ENCODE measurements at places on chromosomes 11 and 22.

DNA sequence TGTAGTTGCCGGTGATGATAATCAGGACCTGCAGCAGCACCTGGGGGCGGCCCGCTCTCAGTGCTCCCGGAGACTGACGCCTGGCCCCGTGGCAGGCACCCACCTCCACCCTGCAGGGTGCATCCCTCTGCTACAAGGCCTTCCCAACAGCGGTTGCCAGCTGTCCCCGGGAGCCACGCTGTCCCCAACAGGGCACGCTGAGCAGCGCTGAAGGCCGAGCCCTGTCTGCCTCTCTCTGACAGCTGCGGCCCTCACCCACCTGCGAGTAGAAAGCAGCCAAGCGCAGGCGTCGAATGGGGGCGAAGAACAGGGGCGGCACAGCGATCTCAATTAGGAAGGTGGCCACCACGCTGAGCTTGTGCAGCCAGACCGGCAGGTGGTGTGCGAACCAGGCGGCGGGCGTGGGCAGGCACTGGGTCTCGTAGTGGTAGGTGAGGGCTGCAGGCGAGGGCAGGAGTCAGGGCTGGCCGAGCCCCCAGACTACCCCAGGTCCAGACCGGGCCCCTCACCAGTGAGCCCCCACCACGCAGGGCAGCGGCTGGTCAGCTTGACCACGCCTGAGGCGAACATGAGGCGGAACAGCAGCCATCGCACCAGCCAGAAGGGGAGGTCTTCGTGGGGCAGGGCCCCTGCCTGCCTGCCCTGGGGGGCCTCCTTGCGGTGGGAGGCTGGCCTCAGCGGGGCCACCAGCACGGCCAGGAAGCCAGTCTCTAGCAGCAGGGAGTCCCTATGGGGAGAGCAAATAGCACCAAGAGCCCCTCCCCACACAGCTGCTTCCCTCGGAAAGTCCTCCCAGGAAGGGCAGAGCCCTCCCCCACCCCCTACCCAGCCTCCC lies 1.5 kb downstream of the LMF2 start:
- DNase-seq = no peak

- no peak for DNase-seq
Observed at GRCh38 chr22:27331526-27332281, 469.9 kb downstream of the MN1 start.

DNA sequence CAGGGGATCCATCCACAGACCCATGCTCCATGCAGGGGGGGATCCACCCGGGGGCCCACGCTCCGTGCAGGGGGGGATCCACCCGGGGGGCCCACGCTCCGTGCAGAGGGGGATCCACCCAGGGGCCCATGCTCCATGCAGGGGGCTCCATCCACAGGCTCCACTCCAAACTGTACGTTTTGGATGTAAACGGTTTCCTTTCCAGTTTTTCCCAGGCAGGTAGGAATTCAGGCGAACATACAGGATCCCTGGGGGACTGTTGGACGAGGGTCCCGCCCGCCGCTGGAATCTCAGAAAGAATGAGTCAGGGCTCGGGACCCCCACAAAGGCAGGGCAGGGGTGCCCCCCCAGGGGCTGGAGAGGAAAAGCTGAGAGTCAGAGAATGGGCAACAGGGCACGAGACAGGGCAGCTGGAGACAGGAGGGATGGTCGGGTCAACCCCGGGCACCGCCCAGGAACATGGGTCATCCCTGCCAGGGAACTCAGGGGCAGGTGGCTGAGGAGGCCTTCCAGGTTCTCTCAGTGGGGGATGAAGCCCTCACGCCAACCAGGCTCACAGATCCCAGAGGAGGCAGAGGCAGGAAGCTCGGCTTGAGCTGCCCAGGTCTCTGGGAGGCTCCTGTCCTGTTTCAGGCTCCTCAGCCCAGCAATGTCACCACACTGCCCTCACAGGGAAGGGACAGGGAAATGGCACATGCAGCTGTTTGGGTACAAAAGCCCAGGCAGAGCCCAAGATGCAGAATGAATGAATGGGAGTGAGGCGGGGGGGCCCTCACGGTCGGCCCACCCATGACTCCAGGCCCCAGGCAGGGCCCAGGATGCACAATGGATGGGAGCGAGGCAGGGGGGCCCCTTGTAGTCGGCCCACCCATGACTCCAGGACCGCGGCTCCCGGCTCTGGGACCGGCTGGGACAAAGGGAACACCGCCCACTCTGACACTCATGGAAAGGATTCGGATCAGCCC lies 200.2 kb downstream of the BRD1 start:
- DNase-seq = no peak

DNA sequence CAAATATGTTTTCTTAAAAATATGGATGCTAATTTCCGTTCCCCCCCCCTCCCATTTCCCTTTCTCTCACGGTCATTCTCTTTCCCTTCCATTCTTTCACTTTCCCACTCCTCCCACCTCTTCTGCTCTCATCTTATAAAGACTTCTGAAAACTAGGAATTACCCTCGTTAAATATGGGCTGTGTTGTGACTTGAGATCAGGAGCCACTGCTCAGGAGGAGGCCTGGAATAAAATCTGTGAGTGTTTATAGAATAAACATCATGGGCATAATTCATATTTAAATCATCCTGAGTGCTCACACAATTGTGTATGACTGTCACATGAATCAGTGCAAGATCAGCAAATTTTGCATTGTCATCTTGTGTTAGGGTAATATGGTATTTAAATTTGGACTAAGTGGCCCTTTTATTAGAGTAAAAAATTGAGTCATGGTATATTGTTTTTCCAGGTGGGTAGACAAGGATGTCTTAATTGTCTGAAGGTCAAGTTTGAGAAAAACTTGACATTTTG lies 208.0 kb downstream of the DDX10 start:
- DNase-seq = no peak

DNA sequence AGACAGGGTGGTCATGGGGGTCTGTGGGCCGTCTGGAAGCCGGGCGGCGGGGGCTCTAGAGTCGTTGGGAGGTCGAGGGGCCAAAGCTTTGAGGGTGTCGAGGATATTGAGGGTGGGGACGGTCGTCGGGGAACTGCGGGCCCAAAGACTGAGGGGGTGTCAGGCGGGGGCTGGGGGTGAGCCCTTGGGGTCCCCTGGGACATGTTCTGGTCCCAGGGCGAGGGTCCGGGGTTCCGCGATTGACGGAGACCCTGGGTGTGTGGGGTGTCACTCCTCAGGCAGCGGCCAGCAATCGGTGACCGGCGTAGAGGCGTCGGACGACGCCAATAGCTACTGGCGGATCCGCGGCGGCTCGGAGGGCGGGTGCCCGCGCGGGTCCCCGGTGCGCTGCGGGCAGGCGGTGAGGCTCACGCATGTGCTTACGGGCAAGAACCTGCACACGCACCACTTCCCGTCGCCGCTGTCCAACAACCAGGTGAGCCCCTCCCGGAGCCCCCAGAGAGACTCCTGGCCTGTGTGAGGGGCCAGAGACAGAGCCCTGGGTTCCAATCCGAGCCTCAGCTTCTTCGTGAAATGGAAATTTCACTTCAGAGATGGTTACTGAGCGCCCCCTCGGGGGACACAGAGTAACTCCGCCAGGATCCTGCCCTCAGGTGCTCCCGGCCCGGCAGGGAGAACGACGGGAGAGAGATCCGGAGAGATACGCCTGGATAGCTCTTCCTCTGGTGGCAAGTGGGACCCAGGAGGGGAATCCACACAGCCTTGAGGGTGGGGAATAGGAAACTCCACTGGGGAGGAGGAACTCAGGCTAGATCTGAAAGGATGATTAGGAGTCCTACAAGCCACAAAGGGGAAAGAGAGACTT lies 714 bp downstream of the SDF2L1 start:
- DNase-seq = no peak

DNA sequence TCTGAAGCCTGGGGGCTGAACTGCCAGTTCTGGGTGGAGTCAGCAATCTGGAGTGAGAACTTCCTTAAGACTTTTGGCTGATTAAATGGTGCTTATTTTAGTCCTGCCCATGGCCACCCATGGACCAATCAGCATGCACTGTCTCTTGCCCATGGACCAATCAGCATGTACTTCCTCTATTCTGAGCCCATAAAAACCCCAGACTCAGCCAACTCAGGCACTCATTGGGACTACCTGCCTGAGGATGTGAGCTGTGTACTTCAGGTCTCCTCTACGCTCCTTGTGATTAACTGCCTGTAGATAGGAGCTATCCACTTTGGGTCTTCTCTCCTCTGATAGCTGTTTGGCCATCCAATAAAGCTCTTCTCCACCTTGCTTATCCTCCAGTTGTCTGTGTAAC lies 342.3 kb upstream of the CCDC179 start:
- DNase-seq = no peak

GRCh38 chr11:13576995-13577394 lies 81.2 kb upstream of the PTH start:
- no peak for DNase-seq

GRCh38 chr11:60098508-60098907 lies 10.0 kb downstream of the MS4A2 start:
- no peak for DNase-seq

- no peak for DNase-seq
Observed at GRCh38 chr11:103055221-103055890, 36.6 kb downstream of the DCUN1D5 start.

DNA sequence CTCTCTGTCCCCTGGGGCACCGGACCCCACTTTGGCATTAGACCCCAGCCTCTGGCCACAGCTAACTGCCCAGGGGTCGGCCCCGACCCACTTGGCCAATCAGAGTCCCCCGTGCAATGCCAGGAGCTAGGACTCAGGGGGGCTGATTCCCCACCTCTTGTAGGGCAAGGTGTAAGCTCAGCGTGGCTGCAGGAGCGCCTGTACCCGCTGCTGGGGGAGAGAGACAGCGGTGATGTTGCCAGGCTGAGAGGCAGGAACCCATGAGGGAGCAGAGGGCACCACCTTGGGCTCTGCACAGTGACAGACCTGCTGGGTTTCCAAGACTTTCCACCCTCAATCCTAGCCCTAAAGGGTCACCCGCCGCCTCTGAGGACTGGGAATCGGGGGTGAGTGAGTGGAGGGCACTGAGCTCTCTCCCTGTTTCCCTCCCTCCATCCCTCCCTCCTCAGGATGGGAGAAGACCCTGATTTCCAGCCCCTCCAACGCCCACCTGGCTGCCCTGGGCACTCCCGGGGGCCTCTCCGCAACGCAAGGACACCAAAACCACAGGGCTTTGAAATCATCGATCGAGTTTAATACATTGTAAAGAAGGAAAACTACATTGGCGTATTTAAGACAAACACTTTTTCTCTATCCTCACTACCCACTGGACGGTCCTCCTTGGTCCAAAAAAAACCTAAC lies 128.4 kb downstream of the ARHGAP8 start:
- no peak for DNase-seq

DNA sequence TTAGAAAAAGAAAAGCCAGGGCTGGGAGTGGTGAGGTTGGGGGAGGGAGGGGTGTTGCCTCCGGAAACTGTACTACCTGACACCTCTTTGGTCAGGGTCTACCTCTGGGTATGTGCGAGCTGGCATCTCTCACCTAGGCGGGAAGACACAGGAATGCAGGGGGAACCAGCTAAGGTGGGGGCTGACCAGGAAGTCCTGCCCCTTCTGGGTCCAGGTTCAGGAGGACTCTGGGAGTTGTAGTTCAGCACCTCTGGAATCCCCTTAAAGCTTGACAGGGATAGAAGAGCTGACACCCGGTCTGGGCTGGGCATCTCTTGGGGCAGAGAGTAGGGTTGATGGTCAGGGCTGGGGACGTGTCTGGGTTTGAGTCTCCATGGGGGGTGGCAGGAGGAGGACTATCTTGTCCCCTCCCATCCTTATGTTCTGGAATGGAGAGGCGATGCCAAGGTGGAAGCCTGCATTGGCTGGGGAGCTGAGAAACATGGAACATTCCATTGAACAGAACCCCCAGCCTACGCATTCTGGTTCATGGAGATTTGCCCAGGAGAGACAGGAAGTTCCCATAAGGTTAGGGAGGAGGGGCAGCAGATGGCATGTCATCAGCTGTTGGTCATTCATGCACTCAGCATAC lies 2.1 kb upstream of the KIAA1671 start:
- DNase-seq = no peak
